ENCODE measurements at places on chromosomes 5 and 9.

GRCh38 chr5:140883373-140883772 is 1.4 kb downstream of the PCDHA13 start:
- DNase-seq = no peak

GRCh38 chr5:7493081-7493480 is 97.1 kb downstream of the ADCY2 start:
- DNase-seq = no peak

DNA sequence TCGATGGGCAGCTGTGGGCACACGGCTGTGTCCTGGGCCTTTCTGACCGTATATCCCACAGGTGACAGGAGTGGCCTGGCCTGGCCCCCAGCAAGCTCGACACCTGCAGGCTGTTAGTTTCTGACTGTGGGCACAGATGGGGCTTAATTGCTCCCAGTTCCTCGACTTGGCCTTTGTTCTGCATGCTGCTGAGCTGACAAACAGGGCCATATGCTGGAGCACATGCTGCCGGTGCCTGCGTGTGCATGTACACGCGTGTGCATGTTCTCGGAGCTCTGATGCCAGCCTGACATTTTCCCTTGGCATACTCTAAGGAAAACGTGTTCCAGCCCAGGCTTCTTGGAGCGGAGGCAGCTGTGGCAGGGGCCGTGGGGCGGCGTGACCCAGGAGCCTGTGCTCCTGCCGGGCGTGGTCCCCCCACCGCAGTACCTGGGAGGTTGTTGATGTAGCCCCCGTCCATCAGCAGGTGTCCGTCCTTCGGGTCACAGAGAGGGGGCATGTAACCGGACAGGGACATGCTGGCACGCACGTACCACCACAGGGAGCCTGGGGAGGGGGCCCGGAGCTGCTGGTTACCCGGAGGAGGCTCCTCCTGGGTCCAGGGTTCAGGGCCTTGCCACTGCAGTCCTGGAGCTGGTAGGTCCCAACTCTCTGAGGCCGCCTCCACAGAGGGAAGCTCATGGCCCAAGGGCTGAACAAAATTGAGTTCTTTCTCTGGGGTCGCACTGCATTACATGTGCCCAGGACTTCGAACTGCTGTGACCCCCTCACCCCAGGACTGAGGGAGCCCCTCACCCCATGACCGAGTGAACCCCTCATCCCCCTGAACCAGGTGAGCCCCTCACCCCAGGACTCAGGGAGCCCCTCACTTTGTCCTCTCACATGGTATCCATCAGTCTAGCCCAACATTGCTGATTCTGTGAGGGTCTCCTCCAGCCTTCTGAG is 4.1 kb upstream of the NSMF start:
- DNase-seq = no peak

GRCh38 chr5:86461169-86461956 is 156.4 kb upstream of the COX7C start:
- DNase-seq = no peak

GRCh38 chr9:11618241-11618805 is 1005.5 kb upstream of the PTPRD start:
- DNase-seq = no peak

DNA sequence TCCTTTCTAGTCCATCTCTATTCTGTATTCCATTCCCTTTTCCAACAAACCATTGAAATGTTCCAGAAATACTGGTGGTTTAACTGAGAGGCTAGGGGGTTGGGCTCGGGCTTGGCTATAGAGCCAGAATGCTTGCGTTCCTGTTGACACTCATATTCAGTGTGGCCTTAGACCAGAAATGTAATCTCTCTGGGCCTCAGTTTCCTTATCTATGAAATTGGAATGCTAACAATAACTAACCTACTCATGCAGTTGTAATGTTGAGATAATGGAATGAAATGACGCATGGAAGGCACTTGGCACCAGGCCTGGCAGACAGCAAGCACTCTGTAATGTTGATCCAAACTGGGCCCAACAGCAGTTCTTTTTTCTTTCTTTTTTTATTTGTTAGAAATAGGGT is 26.8 kb downstream of the JADE2 start:
- no peak for DNase-seq

GRCh38 chr9:84750152-84750865 is 80.8 kb downstream of the NTRK2 start:
- DNase-seq = no peak

- no peak for DNase-seq
These were observed 76.3 kb upstream of the TNC start for GRCh38 chr9:115194216-115194615.
